ENCODE measurements at places on chromosomes 2 and 18. TPM values are rescaled to one million over a fixed set of nuclear protein-coding genes. Genes with fewer than 3 reads are reported as not detected.

- DNase-seq = no peak
Observed at GRCh38 chr2:233980955-233981561, 63.9 kb downstream of the TRPM8 start.

GRCh38 chr2:143881246-143881645 lies 638.7 kb downstream of the ZEB2 start:
- DNase-seq = no peak

DNA sequence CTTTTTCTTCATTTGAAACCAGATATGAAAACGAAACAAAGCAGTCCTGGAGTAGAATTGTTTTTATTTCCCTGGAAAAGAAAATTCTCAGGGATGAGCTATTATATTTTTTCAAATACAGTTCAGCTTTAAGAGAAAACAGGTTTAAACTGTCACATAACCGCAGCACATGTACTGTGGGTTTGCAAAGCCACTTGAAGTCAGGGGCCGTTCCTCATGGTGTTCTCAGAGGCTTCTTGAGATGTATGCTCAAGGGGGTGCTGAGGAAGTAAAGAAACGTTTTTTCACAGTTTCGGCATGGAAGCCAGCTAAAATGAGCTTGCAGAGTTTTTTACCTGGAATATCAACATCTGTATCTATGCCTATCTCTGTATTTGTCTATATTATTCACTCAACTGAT lies 225.3 kb downstream of the MC4R start:
- DNase-seq = no peak

SLC23A3 gene
- total RNA-seq = not detected

DNA sequence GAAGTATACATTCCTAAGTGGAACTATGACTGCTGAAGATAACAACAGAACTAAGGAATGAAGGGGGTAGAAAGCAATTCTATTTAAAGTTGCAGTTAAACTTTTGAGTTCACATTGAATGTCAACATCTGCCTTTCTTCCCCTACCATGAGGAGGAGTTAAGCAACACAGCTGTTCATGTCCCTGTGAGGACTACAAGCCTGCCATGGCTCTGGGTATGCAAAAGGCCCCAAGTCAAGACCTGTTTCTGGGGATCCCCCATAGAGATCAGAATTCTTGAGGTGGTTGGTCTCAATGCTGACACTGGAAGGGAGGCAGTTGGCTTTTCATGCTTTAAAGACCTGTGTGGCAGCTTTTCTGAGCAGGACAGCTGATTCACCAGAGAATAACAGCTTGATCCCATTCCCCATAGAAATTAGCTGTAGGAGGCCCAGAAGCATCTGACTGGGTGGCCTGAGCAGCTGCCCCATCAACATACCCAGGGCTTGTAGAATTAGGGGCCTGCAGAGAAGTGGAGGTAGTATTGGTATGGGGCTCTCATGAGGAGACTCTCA lies 131.0 kb downstream of the SETBP1 start:
- DNase-seq = no peak

RBM44 gene
- total RNA-seq = 0.07 TPM

GRCh38 chr2:176817061-176817565 lies 395.5 kb upstream of the HNRNPA3 start:
- DNase-seq = no peak

RFTN2 gene
- total RNA-seq = 4.5 TPM

CHRND gene
- 65.1 TPM for total RNA-seq

GRCh38 chr2:135845997-135846396 lies 9.0 kb upstream of the LCT start:
- no peak for DNase-seq

DNA sequence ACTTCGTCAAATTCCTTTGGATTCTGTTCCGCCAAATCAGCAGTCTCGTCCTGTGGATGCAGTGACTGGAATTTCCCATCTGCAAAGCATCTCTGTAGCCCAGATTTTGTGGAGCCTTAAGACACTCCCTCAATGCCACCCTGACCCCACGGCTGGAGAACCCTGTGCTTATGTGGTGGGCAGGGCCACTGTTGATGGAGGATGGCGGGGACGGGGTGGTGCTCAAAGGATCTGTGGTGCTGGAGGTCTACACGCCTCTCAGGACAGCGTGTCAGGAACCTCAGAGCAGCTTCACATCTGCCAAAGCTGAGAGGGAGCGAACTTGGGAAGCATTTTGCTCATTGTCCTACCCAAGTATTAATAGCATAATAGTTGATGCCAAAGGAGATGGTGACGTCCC lies 200.1 kb downstream of the MGAT5 start:
- DNase-seq = no peak

GRCh38 chr2:54416166-54416813 lies 39.8 kb upstream of the SPTBN1 start:
- no peak for DNase-seq

DNA sequence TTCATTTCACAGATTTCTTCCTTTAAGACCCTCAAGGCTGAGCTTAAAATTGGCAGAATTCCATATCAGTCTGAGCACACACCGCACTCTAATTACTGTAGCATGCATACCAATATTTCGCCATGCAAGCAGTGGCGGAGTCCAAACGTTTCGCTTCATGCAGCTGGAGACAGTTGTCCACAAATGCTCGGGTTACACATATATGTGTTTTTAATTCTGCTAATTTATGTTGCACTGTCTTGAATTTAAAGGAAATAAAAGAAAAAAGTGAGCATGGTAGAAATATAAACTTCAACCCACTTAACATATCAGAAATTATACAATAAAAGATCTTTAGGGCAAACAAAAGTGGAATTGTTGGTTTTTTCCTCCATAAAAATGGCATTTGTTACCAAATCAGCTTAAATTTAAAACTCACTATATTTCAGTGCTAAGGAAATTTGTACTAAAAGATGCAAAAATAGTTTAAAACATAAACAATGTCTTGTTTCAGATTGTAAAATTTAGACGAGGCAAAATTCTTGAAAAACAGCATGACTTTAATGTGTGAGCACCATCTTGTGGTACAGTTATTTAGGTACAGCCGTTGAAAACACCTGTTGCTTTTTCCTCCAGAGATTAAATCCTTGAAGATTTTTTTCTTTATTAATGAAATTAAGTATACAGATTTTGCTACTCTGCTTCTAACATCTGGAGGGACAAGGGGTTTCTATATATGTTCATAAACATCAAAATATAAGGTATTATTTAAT lies 24.1 kb upstream of the KANSL1L start:
- DNase-seq = no peak

GRCh38 chr2:96427917-96428316 lies 77.2 kb downstream of the NEURL3 start:
- DNase-seq = no peak

DNA sequence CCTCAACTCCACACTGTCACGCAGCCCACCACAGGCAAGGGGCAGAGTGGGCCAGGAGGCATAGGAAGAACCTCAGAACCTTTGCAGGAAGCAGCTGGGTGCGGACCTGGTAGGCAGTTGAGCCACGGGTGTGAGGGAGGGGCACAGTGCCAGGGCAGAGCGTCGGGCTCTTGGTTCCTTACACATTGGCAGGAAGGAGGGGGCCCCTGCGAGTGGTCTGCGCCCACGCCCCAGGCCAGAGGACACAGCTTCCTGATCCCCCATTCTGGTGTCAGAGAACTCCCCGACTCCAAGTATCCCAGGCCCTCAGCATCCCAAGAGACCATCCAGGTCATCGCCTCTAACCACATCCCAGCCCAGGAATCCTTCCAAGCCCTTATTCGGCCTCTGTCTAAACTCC lies 61.5 kb downstream of the TNS1 start:
- no peak for DNase-seq

- no peak for DNase-seq
Observed at GRCh38 chr2:26300234-26300925, 45.6 kb upstream of the SELENOI start.

DNA sequence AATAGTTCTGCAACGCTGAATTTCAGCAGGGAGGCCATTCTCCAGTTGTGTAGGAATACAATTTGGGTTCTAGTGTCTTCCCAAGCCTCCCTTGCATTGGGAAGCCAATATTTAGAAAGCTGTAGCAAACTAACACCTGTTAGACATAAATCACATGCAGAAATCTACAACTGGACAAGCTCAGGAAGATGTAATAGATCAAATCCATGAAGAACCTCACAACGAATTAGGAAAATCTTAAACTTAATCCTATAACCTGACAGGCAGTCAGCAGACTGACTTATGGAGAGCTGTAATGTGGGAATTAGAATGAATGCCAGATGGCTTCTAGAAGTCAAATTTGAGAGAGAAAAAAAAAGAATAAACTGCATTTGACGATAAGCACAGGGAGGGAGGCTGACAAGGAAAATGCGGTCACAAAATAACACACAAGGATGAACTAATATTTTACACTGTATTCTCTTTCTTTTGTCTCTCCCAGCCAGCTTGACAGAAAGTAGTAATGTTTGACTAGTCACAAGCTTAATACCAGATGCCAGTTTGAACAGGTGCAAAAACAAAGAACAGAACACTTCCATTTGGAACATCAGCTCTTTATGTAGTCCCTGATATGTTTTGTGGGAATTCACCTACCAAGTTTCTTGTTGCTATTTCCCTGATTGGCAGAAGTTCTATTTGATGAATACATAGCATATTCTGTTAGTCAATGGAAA lies 50.8 kb upstream of the FANCL start:
- DNase-seq = no peak

DNA sequence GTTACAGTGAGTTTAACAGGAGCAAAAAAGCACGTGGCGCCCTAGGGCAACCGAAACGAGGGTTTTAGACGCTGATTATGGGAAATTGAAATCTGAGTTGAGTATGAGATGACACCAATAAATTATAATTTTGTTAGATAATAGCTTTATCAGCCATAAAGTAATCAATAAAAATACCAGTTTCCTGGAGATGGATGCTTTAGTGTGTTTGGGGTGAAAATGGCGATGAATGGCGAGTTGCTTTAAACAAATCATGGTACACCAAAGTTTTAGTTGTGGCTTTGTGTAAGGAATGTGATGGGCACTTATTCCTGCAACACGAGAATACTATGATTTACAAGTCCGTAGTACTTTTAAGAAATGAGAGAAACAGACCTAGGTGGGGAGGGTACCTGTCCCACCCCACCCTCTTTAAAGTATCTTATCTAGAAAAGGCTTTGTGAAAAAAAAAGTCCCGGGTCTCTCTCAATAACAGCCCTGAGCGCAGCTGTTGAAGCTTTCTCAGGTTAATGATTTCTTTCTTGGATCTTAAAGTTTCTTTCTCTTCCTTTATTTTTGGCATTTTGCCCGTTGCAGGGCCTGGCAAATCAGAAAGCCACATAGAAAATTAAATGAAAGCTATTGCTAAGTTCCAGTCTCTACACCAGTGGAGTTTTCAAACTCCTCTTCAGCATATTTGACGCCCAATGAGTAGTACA lies 1.5 kb upstream of the RRM2 start:
- no peak for DNase-seq

- DNase-seq = no peak
Observed at GRCh38 chr2:70936165-70936978, 672 bp downstream of the ATP6V1B1 start.

DNA sequence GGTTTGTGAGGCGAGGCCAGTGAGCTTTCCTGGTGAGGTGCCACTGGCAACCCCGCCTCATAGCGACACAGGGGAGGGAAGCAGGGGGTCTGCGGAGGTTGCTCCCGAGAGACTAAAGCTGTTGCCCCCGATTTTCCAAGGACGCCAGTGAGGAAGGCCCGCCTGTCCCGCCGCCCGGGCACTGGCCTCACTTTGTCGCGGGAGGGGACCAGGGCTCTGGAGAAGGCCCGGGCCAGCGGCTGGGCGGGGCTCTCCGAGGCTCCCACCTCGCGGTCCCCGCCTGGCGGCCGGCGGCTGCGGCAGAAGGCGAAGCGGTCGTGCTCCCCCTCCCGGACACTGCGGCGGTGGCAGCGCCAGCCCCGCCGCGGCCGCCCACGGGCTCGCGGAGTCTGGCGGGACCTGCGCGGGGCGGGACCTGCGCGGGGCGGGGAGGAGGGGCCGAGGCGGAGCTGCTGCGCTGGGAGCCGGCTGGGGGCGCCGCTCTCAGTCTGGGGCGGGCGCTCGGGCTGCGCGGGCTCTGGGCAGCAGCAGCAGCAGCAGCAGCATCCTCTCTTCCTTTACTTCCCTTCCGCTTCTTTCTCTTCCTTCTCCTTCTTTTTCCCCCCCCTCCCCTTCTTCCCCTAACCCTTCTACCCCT lies at the start of gene MAP2:
Gene MAP2, plus strand, starts transcription at position 486 of the 637 bp plus-strand sequence. CDS start 229,124 bp downstream, outside the sequence.
- peak; percentile 40 for DNase-seq

DNA sequence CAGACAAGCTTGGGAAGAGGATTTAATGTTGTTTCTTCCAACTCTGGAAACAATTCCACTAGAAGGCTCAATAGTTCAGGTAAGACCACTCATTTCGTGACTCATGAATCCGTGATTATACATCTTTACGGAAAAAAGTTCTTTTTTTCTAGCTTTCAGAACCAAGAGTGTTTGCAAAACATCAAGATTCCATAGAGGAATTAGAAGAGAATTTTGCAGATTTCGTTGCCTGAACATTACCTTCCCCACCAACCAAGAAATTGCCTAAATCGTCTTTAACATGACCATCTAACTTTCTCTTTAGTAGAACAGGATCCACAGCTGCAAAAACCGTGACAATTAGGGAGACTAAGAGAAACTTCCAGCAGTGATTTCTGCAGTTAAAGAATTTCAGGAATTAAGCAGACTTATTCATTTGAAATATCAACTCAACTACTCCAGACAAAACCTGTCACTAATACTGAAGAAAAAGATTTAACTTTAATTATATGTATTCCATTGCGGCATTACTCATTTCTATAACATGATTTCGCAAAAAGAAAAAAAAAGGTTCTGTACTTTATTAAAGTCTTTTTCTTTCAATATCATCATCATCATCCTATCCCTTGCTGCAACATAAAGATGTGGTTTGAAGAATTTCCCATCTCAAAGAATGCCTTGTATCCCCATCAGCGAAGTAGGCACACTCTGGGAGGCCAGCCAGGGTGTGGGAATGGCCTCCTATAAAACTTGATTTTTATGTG lies 1.9 kb upstream of the NAB1 start:
- no peak for DNase-seq

GRCh38 chr18:43482600-43482999 lies 205.3 kb upstream of the SYT4 start:
- DNase-seq = no peak

PAX3 gene
- total RNA-seq = 3.5 TPM

DNA sequence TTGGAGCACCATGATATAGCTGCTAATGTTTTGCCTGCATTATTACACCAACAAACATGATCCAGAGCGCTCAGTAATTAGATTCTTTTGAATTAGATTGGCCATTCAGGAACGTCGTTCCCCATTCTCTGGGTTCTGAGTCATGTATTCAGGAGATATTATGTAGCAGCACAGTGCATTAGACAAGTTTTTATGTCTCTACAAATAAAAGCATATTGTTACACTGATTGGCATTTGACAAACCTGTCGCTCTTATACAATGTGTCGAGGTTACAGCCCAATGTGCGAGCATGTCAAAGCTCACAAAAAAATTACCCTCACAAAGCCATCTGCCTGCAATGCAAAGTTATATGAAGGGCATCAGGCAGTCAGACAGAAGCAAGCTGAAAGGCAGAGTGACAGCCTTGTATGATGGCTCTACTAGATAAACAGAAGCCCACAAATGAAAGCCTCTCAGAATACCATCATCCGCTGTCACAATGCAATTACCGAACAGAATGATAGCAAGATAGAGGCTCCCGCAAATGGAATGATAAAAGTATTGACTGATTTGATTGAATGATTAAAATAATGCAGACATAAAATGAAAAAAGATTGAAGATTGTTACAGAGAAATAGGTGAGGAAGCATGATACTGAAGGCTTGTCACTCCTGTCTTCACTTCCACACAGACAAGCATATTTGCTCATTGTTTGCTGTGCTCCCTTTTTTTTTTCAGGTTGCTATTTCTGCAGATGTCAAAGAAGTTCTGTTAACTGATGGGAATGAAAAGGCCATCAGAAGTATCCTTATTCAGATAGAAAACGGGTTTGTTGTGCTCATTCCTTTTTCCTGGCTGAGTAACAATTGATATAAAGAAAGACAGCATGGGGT lies 234.6 kb upstream of the SIX3 start:
- DNase-seq = no peak

GRCh38 chr2:37326285-37326684 lies 1.7 kb upstream of the PRKD3 start:
- DNase-seq = peak; percentile 27

Measured in gastrocnemius medialis (tissue), 4 donors.